ENCODE measurements at places on chromosomes 2 and 18. TPM values are rescaled to one million over a fixed set of nuclear protein-coding genes. Genes with fewer than 3 reads are reported as not detected.

DNA sequence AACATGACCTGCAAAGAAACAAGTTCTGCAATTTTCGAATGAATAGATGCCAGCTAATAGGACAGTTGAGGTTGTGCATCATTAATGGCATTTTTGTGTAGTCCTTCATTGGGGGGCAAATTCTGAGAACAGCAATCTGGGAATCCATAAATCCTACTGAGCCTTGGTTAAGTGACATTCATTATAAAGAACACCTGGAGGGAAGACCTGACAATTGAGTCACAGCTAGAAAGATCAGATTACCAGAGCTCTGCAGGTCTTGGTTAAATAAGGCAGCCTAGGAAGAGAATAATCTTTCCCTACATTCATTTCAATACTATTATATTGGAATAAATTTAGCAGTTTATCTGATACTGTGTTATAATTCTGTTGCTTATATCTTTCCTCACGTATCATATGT, 14.3 kb downstream of the KCNH7 start:
- peak; percentile 8 for DNase-seq

Gene C2orf80
- not detected for total RNA-seq

DNA sequence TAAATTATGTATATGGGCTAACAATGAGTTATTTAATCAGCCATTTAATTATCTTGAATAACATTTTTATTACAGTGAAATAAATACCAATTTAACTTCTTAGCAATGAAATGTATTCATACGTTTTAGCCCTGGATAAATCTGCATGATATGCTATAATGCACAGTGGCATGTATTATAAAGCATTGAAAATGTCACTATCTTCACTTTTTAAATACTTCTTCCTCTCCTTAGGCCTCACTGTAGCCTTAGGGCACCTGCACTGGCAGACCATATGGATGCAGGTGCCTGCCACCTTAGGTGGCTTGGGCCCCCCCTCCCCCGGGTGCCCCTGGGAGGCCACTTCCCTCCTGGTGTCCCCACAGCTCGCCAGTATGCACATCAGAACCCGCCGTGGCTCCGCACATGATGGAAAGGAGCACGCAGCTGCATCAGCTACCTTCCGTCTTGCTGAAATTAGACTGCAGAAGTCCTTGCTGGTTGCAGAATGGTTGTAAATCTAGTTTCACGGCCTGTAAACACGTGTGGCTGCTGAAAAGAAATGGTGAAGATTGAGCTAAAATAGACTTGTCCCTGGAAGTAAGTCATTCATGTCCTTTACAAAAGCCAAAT, 56.7 kb downstream of the ADI1 start:
- no peak for DNase-seq

GRCh38 chr2:198913394-198914152, 544.2 kb downstream of the SATB2 start:
- no peak for DNase-seq

Gene AGFG1
- 96.4 TPM for total RNA-seq

- DNase-seq = peak; percentile 84
These were observed 3.2 kb downstream of the NRP2 start for GRCh38 chr2:205685314-205686055.

Gene POMC
- total RNA-seq = not detected

DNA sequence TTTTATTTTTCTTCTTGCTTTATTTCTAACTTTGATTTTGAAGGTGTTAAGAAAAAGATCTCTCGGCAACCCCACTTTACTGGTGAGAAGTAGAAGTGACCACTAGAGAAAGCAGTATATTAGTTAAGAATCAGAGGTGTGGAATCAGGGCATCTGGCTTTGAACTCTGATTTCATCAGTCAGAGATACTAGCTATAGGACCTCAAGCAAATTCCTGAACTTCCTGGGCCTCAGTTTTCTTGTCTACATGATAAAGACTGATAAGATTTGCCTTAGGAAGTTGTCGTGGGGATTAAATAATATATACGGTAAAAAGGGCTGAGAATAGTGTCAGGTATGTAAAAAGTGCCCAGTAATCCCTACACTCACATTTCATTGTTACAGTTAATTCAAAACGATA, 440.3 kb upstream of the CRIM1 start:
- DNase-seq = no peak

DNA sequence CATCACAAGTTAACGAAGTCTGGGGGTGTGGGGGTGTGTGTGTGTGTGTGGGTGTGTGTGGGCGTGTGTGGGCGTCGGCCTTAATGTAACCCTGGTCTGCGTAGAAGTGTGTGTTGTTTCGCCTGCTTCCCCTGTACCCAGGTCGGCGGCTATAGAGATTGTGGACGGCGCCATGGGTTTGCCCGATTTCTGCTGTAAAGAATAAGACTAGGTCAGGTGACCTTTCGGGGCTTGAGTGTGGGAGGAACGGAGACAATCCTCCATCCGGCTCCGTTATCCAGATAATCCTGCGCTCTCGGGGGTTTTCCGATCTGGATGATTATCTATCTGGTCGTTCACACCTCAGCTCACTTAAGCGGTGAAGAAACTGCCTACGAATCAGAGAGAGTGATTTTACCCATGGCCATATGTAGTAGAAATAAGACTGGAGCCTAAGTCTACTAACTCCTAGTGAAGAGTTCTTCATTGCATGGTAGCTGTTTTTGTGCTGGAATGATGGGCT, 543 bp downstream of the HADHB start:
- DNase-seq = peak; percentile 75

- DNase-seq = no peak
These were observed 1.4 kb upstream of the NCOA1 start for GRCh38 chr2:24489465-24490180.

DNA sequence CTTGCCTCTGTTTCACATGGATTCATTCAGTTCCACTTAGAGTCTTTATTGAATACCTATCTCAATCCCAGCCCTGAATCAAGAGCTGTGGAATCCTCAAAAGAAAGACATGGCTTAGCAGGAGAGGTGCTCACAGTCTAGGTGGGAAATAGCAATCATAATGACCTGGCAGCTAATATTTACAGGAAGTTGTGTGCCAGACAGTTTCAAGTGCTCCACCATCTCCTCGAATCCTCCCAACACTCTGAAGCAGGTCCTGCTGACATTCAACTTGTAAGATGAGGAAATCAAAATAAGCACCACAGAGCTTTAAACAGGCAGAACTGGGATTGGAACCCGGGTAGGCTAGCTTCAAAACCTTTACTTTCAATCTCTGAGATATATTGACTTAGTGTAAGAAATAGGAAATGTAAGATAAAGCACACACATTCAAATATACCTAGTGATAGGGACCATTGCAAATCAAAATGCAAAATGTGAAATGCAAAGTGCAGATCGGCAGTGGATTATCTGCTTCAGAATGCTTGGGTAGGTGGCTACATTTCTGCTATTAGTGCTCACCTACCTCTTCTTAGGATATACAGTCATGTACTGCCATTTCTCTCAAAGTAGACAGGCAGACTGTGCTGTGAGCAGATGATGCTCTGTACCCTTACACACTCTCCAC, 182.0 kb downstream of the PRKCE start:
- no peak for DNase-seq

DNA sequence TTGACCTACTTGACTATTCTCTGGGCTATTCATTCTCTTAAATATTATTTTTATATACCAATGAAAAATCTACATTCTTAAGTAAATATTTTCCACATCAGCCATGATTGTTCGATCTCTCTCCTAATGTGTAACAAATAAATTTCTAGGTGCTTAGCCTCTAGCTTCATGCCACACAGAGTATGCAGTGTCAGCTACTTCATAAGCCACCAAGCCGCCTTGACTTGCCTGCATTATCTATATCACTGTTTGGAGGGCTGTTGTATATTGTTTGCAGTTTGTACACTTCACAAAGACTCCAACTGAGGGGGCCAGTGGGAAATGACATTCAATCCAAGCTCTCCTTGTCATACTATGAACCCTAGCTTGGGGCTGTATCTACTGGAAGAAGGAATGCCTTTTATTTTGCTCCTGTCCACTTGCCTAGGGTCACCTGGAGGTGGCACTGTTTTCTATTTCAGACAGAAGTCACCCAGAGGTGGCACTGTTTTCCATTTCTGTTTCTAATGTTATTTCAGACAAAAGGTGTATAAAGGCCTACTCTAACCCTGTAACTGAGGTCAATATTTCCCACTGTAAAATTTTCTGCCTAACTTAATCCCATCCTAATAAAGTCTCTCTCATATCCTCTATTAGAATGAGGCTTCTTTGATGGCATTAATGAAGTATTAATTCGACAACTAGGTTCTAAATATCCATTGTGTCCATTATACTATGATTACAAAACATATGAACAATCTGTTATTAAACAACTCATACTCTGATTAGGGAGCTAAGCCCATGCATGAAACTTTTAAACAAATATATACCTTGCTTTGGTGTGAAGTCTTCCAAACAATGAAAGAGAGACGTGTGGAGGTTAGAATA, 36.4 kb downstream of the COL5A2 start:
- DNase-seq = peak; percentile 76

- no peak for DNase-seq
These were observed 169.4 kb downstream of the THADA start for GRCh38 chr2:43426305-43427031.

Gene MARCO
- total RNA-seq = not detected

DNA sequence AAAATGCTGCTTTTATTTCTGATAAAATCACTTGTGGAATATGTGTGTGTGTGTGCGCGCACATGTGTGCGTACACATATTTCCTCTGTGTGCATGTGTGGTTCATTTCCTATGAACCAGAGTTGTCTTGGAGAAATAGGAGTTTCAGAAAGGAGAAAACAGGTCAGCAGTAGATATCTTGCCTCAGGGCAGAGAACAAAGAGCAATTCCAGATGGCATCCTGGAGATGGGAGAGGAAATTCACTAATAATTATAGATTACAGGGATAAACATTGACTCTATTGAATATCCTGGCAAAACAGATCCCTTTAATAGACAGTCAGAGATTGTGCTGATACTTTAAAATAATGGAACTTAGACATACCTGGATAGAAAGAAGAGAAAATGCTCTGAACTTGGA, 298.0 kb downstream of the TRIB2 start:
- no peak for DNase-seq

DNA sequence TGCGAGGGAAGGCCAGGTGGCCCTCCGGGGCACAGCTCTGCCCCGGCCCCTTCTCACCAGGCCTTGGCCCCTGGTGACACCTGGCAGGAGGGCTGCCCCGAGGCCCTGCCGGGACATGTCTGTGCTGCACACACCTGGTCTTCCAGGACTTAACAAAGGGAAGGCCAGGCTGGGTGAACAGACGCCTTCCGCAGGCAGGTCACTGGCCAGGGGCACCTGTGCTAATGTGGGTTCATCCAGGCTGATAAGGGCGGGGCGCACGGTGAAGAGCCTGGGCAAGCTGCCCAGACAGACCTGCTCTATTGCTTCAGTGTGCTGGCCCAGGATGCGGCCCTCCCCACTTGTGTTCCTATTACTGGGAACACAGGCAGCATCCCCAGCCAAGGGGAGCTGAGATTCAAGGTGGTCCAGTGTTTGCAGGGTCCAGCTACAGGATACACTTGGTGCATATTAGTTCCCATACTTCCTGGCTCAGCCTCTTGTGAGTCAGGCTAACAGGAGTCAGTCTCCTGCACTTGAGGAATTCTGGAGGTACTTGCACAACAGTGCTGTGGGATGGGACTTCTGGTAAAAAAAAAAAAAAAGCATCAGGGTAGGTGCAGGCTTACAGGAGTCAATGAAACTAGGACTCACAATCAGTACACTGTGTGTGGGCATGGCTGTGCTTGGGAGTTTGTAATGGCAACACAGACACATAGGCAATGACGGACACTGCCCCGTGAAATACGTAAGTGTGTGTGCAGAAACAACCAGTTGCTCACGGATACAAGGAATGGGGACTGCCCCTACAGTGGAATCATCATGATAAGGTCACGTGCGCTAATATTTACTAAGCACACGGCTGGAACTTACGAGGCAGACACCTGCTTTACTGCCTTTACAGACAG, 261.4 kb downstream of the TWIST2 start:
- DNase-seq = no peak

- no peak for DNase-seq
These were observed 323.0 kb downstream of the PTPRM start for GRCh38 chr18:7890075-7890474.

DNA sequence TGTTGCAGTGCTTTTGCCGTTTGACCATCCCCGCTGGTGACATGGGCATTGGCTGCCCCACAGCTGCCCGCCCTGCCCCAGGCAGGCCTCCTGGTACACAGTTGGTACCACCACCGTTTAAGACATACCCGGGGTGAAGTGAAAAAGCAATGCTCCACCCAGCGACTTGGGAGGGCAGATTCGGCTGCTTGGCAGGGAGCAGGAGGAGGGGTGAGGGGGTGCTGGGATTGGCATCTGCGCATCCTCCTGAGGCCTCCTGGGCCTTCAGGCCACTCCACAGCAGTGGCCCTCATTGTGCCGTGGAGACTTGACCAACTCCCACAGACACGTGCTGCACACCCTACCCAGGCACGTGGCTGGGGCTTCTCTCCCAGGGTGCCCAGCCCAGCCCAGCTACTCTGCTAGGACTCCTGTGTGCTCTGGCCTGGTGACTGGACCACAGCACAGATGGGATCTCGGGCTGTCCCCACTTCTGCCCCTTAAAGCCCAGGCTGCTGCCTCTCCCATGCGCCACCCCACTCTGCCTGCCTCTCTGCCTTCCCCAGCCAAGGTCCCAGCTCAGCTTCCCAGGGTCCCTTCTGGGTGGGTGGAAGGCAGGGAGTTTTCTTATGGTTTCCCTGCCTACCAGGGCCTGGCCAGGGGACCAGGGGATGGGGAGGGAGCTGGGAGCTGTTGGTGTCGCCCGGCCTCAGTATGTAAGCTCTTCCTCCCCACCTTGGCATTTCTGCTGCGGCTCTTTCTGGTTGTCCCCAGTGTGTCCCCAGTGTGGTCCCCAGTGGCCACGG, 157.0 kb upstream of the HS6ST1 start:
- peak; percentile 1 for DNase-seq

DNA sequence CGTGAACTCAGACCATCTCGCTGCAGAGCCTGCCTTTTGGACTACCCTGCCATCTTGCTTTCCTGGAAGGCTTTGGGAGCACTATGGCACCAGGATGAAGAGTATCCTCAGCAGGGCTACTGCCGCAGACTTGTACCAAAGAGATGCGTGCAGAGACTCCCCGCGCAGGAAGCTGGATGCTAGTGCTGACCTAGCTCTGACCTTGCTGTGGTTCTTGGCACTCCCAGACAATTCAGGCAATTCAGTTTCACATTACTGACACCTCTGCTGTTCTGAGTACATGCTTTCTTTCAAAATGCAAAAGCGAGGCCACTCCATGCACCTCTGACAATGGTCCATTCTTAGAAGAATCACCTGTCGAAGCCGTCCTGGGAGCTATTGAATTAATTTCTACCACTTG, 251.5 kb upstream of the MEX3C start:
- no peak for DNase-seq

DNA sequence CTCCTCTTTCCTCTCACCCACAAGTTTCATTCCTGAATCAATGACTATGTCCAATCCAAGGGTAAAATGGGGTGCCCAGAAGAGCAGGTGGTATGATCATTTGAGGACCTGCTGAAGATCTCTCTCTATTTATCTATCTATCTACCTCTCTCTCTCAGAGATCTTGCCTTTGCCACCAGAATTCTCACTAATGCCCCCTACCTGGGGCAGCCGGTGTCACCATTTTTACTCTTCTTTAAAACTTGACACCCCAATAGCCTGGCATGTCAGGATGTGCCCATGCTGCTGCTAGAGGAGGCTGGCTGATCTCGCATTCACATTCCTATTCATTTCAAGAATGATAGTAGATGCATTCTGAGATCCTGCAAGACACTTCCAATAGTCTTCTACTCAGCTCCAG, 24.3 kb upstream of the RPIA start:
- DNase-seq = no peak

Data from neural progenitor cell (in vitro differentiated cells).